T-helper 2 cell (primary cell): ENCODE measurements at places on chromosomes 13 and 19.
A peak's percentile ranks its signal among the peaks of the same experiment; 100 is the strongest.

DNA sequence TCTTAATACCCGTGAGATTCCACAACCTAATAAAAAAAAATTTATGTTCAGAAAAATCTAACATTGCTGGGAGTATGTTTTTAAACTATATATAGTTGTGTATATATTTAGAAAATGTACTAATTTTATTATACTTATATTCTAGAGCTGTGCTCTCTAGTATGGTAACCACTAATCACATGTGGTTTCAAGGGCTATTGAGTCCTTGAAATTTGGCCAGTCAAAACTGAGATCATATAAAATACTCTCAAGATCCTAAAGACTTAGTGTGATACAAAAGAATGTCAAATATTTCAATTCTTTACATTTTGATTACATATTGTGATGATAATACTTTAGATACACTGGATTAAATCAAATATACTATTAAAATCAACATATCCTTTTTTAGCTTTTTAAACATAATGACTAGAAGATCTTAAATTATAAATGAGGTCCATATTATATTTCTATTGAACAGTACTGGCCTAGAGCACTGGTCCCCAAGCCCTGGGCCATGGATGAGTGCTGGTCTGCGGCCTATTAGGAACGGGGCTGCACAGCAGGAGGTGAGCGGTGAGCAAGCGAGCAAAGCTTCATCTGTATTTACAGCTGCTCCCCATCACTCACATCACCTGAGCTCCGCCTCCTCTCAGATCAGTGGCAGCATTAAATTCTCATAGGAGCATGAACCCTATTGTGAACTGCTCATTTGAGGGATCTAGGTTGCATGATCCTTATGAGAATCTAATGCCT lies 176.5 kb upstream of the NBEA start:
- DNase-seq: no peak

DNA sequence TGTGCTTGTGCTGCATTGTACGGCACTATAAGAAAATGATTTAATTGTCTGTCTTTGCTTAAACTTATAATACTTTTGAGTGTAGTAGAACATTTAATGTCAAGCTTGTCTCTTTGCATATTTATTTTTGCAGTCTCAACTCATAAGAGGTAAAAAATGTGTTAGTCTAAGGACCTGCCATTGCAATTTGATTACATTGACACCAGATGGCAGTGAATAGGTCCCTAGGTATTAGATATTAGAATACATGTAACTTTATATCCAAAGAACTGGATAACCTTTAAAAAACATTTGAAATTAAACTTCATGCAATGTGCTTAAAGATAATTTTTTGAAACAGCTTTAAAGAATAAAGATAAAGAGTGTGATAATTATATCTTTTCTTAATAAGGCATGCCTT lies 1421.3 kb downstream of the OLFM4 start:
- DNase-seq: no peak

- DNase-seq: no peak
Measured at GRCh38 chr13:72788831-72789230, 6.9 kb downstream of the PIBF1 start.

DNA sequence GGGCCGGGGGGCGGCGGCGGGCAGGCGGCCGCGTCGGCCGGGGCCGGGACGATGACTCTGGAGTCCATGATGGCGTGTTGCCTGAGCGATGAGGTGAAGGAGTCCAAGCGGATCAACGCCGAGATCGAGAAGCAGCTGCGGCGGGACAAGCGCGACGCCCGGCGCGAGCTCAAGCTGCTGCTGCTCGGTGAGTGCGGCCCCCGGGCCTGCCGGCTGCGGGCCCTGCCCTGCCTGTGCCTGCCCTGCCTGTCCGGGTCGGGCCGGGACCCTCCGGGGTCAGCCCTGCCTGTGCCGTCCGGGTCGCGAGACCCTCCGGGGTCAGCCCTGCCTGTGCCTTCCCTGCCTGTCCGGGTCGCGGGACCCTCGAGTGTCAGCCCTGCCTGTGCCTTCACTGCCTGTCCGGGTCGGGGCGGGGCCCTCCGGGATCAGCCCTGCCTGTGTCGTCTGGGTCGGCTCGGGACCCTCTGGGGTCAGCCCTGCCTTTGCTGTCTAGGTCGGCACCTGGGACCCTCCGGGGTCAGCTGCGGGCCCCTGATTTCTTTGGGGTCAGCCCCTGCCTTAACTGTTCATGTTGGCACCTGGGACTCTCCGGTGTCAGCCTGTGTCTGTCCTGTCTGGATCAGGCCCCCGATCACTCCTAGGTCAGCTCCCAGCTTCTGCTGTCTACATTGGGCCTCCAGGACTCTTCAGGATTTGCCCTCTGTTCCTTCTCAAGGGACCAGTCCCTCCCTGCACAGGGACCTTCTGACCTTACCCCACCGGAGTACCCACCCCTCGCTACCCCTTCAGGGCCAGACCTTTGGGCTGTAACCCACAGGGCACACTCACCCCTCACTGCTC lies 659 bp downstream of the GNA11 start:
- no peak for DNase-seq

DNA sequence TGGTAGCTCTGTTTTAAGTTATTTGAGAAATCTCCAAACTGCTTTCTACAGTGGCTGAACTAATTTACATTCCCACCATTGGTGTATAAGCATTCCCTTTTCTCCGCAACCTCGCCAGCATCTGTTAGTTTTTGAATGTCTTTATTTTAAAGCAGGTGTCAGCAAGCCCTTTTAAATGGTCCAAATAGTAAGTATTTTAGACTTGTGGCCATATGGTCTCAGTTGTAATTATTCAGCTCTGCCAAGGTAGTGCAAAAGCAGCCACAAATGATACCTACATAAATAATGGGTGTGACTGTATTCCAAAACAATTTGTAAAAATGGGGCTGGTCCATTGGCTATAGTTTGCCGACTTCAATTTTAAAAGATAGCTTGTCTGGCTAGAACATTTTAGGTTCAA lies 58.7 kb upstream of the TMTC4 start:
- DNase-seq: no peak

GRCh38 chr19:7292950-7293761 lies 1.1 kb downstream of the INSR start:
- no peak for DNase-seq

- DNase-seq: no peak
Measured at GRCh38 chr19:43660971-43661360, 9.0 kb downstream of the PLAUR start.

DNA sequence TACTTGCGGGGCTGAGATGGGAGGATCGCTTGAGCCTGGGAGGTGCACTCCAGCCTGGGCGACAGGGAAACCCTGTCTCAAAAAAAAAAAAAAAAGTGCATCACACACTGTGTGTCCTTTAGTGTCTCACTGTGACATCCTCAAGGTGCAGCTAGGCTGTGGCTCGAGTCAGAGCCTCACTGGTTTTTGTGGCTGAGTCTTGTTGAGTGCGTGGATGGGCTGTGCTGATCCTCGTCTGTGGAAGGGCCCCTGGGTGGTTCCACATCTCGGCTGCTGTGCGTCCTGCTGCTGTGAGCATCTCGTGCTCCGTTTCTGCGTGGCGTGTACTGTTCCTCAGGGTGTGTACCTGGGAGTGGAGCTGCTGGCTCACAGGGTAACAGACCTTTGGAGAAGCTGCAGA lies 11.2 kb downstream of the STK11 start:
- DNase-seq: no peak

- no peak for DNase-seq
Measured at GRCh38 chr19:51632126-51632525, 1.9 kb upstream of the SIGLEC5 start.

GRCh38 chr13:37645181-37645740 lies 46.7 kb upstream of the POSTN start:
- DNase-seq: no peak

GRCh38 chr13:19573120-19573716 lies 11.9 kb upstream of the TPTE2 start:
- no peak for DNase-seq

- peak; percentile 66 for DNase-seq
Measured at GRCh38 chr19:45117167-45117594, 24.2 kb downstream of the PPP1R37 start.

GRCh38 chr19:1170938-1171754 lies 2.9 kb downstream of the SBNO2 start:
- DNase-seq: no peak

DNA sequence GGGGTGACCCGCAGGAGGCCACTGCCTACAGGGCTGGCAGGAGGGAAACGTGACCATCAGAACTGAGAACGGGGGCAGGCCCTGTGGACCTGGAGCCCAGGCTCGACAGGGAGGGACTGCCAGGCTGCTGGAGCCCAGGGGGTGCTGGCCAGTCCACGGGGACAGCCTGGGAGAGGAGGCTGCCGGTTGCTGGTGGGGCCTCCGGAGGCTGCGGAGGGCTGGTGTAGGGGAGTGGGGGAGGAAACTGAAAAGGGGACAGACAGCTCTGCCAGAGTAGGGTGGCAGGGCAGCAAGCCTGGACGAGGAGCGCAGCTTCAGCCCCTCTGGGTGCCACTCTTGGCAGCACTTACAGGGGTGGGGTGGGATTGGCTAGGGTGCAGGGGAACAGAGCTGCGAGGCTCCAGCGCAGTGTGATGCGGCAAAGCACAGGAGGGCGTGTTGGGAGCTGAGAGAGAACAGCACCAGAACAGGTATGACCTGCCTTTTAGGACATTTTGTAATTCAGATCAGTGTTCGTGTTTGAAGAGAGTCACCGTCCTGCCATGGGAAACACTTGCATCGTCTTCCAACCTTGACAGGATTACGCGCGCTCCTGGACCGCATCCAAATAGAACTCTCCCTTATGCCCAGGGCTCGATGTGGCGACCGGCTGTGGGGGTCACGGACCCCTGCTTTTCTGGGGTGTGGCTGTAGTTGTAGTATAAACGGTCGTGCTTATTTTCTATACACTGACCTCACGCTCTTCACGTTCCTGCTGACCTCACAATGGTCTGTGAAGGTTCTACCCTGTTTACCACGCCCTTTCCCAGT lies 19.9 kb upstream of the ARHGEF7 start:
- DNase-seq: no peak

GRCh38 chr19:8484331-8484894 lies 18.0 kb downstream of the PRAM1 start:
- DNase-seq: no peak

DNA sequence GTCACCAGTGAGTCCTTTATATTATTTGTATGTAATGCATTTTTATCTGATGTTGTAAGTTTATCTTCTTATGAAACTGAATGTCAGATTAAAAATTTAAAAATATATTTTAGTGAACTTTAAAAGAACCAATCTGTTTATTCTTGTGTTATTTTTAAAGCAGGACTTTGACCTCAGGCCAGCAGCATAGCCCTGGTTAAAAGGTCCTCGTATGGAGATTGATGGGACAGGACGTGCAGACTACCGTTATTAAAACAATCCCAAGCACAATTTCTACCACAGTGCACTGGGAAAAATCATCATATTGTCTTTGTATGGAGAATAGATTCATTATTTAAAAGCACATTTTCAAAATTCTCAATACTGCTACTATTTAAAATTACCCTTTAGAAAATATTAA lies 573.8 kb upstream of the ARGLU1 start:
- DNase-seq: no peak

GRCh38 chr13:94657167-94657566 lies 55.2 kb downstream of the SOX21 start:
- no peak for DNase-seq

GRCh38 chr13:37175996-37176395 lies 70.5 kb upstream of the CSNK1A1L start:
- DNase-seq: no peak

DNA sequence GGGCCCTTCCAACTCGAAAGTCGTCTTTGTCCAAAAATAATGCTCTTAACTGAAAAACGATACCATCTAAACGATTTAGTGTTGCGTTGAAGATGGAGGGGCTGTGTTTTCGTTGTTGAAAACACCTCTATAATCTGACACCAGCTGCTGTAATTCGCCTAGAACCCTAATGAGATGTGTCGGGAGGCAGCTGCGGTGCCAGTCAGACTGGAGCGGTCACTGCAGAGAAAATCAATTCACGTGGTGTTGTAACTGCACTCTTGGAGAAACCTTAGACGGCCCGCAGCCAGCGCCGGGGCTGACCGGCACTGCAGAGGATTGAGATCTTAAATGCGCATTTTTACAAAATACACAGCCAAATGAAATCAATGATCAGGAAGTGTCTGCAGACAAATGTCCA lies 339.1 kb downstream of the ZNF536 start:
- no peak for DNase-seq

- DNase-seq: no peak
Measured at GRCh38 chr19:16386619-16387240, 62.1 kb downstream of the KLF2 start.

DNA sequence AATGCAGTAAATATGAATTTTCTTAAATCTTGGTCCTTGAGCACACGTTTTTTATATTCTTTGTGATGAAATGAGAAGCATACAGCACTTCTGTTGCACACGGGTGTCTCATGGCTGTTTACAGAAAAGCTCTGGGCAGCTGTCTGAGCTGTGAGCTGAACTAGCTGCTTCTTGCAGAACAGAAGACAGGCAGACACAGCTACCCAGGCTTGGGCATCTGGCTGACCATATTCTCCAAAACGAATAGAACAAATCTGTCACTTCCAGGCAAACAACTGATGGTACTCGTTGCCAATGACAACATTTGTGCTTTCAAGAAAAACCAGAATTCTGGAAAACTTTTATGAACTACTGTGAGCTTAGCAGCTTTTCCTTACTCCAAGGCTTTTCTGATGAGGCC lies 16.2 kb downstream of the PCID2 start:
- no peak for DNase-seq

GRCh38 chr19:31254611-31255010 lies 94.6 kb downstream of the TSHZ3 start:
- no peak for DNase-seq

DNA sequence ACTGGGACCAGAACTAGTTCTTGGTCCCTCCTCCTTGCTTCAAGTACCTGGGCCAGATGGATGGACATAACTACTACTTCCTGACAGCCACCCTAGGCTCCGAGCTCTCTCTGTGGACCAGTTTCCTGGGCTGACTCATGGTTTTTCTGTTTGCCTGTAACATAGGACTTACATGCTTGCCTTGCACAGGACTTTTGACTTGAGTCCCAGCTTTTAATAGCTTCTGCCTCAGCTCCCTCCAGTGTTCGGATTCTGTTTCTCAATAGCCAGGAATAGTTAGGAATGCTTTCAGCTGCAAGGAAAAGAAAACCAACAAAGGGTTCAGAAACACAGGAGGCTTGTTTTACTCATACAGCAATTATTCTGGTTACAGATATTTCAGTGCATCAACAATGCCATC lies 405.9 kb downstream of the ZNF536 start:
- DNase-seq: no peak

DNA sequence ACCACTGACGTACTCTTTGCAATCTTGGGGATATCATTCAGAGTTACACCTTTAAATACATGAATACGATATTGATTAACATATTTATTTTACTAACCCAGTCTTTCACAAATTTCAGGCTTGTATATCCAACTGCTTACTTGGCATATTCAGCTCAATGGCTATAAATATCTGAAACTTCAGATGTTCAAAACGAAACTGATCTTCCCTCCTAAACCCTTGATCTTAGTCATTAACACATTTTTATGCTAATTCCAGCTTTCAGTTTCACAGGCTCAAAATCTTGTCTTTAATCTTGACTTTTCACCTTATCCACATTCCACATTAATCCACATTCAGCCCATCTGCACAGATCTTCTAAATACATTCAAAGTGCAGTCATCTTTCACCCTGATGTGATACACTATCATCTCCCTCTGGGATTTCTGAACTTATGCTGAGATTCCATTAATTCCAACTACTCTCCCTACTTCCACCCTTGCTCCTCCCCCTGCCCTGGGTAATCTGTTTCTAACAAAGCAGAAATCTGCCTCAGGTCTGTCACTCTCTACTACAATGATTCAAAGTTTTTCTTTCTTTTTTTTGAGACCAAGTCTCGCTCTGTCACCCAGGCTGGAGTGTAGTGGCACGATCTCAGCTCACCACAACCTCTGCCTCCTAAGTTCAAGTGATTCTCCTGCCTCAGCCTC lies 387.2 kb downstream of the GPC5 start:
- no peak for DNase-seq

- DNase-seq: no peak
Measured at GRCh38 chr13:98157609-98158008, 14.7 kb downstream of the FARP1 start.
